ENCODE measurements at places on chromosomes 2 and 18. TPM values are rescaled to one million over a fixed set of nuclear protein-coding genes. Genes with fewer than 3 reads are reported as not detected.

- DNase-seq: no peak
These were observed 112.4 kb downstream of the FEZ2 start for GRCh38 chr2:36485521-36485920.

DNA sequence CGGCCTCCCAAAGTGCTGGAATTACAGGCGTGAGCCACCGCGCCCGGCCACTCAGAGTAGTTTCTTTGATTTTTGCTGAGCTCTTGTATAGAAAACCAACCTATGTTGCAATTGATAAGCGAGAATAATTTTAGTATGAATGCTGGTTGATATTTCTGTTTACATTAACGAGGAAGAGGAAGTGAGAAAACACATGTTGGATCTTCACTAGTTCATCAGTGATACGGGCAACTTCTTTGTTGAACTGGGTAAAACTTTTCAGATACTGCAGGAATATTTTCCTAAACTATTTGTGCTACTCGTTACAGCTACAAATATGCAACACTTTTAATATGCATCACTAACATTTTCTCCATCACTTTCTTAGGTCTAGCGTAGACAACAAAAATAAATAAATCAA lies 67.9 kb upstream of the SLC25A52 start:
- no peak for DNase-seq

GRCh38 chr2:219722276-219722879 lies 94.9 kb downstream of the SLC4A3 start:
- DNase-seq: no peak

DNA sequence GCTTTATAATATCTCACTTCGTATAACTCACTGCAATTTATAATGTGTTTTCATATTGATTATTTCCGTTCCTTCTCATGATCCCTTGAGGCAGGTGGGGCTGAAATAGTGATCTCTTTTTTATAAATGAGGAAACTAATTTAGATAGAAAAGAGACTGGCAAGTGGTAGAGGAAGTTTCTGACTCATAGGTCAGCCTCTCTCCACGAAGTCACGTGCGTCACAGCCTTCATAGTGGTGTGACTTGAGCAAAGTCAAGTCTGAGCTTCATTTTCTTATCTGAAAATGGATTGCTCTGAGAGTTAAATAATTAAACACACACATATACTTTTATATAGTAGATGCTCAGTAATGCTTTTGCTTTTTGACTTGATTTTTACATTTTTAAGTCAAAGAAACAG lies 19.9 kb downstream of the ABCG5 start:
- DNase-seq: no peak

GRCh38 chr2:26982102-26982742 lies 11.8 kb downstream of the MAPRE3 start:
- DNase-seq: peak; percentile 48

DNA sequence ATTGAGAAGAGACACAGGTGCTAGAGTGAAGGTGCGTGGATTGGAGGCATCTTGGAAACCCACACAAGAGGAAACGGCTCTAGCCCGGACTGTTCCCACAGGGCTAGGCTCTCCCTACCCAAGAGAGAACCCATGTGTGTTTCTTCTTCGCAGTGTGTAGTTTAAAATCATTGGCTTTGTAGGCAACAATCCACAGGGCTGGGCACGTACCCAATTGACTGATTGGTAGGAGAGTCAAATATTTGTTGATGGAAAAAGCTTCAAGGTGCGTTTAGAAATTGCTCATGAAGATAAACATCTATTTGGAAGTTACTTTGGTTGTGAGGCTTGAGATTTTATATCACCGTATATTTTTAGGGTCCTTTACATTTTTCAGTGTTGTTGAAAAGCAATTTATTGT lies 13.2 kb upstream of the YWHAQ start:
- no peak for DNase-seq

DNA sequence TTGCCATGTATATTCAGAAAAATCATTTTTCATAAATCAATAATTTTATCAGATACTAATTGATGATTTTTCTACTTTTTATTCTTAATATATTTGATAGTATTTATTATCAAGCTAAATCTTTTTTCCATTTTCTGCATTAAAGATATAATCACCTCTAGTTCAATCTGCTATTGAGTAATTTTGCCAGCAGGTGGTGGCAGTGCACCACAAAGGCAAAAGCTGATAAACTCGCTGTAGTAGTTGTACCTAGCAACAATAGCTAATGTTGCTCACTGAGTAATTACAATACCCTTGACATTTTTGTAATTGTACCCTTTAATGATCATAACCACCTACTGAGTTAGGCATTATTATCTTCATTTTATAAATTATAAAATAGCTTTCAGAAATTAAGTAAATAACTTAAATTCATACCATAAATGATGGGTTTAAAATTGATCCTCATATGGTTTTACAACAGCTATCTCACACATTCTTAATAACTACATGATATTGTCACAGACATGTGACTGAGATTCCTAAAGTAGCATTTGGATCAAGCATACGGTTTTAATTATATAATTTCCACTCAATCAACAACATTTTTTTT lies 52.0 kb upstream of the CALCRL start:
- peak; percentile 50 for DNase-seq

DNA sequence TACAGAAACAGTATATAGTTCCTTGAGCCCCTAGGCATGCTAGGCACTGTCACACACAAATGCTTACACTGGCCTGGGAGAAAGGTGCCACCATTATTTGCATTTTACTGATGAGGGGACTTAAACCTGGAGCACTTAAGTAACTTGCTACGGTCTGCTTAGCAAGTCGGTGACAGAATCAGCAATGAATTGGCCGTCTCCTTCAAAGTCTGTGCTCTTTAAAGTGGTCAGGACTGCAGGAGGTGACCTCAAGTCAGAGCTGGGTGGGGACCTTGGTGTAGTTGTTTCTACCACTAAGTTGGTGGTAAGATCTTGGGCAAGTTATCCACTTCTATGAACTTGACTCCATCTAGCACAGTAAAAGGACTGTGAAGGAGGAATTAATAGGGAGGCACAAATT lies 34.8 kb downstream of the PTPRM start:
- DNase-seq: no peak

DNA sequence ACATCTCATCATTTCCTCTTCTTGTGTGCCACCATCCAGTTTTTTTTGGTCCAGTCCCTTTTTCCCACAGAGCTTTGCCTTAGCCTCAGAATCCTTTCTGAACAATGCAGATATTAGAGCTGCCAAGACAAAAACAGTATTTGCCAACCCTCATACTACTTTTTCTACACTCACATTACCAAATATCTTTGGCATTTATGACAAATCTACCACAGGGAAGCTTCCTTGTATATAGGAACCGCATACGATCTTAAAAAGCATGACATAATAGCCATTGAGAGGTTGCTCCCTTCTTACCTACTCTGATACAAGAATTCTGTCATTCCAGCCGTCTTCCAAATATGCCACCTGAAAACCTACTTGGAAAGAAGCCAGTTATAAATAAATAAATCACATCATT lies 9.4 kb downstream of the ZNF24 start:
- DNase-seq: no peak

DNA sequence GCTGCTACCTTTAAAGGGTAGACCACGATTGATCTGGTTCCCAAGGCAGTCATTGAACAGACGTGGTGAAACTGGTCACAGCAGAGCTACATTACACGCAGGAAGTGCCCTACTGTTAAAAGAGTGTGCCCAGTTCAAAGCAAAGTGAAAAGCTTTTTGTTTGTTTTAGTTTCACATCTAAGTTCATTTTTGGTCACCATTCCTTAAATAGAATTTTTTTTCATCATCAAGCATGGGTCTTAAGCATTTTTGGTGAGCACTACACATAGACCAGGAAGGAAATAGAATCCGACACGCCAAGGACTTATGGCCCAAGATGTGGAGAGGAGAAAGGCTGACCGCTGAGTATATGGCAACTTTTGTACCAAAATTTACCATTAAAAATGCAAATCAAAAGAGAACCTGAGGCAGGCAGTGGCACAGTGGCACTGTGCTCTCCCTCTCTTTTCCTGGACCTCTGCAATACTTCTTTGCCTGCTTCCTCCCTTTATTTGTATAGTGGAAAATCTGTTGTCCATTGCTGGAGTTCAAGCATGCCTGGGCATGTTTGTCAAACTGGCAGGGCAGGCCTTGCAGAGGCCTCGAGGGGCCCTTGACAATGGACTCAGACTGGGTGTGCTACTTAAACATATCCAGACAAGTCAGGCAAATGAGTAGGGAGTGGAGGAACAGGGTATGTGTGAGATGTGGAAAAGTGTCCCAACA lies 42.6 kb upstream of the HNRNPA3 start:
- no peak for DNase-seq

The MAP4K3 gene
- total RNA-seq: 19.1 TPM

The NHEJ1 gene
- total RNA-seq: 14.3 TPM

The FHL2 gene
- not detected for total RNA-seq

The CDK15 gene
- total RNA-seq: not detected

The CCDC85A gene
- not detected for total RNA-seq

The CYP26B1 gene
- total RNA-seq: not detected

All from OCI-LY7 (cell line).